ENCODE measurements at places on chromosomes 2 and 18.

DNA sequence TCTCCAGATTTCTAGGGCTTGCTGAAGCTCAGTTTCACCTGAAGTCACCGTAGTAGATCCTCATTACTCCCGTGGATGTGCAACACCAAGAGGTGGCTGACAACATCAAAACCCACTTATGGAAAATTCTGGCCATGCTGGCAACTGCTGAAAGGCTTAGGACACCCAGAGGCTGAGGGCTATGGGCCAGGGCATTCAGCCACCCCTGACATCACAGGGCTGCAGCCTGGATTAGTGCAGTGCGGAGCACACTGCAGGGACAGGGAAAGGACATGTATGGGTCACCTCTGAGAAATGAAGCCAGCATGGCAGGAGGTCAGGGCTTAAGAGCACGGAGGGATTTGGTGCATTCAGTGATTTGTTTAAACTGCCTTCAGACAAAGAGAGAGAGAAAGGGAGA, 300.6 kb downstream of the TDRD15 start:
- no peak for DNase-seq

- DNase-seq = no peak
Measured at GRCh38 chr2:207532676-207533075, 2.9 kb downstream of the CREB1 start.

DNA sequence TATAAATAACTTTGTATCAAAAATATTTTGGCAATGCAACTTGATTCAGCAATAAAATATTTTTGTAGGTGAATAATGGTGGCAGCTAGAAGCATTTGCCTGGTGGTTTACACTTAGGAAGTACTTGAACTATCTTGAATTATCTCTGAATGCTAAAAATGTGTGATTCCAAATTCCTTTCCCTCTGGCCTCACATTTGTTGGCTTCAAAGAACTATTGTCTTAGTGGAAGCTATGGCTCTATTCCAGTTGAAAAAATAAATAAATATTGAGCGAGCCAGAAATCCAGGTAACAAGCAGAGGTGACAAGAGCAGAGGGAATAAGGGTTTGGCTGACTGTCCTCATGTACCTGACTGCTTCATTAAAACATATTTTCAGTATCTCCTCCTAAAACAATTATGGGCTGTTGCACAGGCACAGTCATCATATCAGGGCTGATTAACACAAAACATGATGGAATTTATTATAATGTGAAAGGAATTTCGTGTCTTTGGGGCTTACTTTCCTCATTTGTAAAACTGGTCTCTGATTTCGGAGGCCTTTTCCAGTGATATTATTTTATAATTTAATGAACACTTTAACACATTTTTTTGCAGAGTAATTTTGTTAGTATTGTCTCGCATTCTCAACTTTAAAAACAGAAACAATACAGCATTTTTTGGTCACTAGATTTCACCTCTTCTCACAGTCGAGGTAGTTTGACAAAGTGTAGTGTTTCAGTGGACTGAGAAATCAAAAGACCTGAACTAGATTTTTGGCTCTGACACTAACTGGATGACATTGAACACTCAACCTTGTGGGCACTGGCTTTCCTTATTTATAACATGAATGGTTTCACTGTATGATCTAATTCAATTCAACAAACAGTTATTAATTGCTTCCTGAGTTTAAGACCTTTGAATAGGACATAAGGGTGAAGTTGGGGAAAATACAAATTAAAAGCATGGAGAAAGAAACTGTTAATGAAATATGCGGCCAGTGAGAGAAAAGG, 7.8 kb upstream of the CAVIN2 start:
- DNase-seq = no peak

- peak; percentile 61 for DNase-seq
Measured at GRCh38 chr2:85875350-85876050, 13.3 kb downstream of the ST3GAL5 start.

DNA sequence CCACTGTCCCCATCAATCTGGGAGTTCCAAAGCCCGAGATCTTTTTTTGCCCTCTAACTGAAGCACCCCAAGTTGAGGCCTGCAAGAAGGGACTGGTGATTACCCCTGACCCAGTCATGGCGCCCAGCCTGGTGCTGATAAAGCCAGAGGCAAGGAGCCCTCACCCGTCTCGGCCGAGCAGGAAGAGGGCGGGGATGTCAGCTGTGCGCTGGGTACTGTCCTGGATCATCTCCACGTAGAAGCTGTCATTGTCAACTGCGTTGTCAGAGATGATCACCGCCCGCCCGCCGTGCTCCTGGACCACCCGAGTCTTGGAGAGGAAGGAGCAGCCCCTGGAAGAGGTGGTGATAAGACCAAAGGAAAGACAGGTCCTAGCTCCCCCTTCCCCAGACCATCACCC, 4.4 kb downstream of the PRADC1 start:
- DNase-seq = no peak

DNA sequence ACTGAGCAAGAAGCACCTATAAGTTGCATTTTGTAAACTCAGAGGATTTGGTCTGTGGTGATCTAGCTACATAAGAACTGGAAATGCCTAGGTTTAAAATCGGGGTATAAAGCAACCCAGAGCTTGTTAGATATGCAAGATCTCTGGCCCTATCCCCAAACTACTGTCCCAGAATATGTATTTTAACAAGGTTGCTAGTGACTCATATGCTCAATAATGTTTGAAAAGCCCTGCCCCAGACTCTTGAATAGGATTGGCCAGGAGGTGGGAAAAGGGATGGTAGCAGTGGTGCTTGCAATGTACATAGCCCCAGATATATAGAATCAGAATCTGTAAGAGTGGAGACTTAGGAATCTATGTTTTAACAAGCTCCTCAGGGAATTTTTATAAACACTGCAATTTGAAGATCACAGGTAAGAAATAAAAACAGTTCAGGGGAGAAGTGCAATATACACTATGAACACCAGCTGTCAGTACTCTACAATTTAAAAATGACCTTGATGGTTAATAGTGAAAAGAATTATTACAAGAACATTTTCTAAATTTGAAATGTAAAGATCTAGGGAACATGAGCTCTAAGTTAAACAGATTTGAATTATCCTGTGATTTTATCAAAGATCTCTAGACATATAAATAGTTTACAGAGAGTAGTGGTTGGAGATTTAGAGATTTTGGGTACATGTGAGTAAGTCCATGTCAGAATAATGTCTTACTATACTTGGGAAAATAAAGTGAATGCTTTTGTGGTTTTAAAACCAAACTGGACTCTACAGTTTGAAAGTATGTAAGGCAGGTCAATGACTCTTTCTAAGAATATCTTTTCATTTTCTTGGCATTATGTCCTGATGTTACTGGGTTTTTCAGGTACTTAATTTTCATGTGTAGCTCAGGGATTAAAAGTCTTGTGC, 7.7 kb upstream of the MMADHC start:
- DNase-seq = no peak

GRCh38 chr18:49303379-49303778, 157.1 kb downstream of the DYM start:
- DNase-seq = no peak

- DNase-seq = peak; percentile 67
Measured at GRCh38 chr2:55718165-55719008, 24.7 kb upstream of the PNPT1 start.

DNA sequence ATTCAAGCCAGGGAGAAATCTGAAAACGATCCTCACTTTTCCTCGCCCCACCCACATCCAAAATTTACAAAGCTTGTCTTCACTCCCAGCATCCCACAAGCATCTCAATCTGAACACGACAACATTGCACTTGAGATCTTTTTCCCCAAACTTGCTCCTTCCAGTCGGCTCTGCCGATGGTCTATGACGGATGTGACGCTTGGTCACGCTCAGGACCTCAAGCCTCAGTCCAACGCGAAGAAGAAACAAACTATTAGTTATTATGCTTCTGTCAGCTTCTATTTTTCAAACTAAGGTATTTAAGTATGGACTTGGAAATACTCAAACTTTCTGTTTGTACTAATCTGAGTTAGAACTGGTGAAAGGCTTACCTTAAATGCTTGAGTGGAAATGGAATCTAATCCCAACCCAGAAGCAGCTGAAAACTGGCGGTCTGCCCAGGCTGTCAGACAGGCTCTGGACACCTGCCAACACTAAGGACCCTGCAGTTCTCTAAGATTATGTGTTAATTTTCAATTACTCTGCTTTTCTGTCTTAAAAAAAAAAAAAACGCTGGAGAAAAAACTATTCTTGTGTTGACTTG, 132.1 kb upstream of the DNMT3A start:
- DNase-seq = no peak

GRCh38 chr2:175180701-175181103, 808 bp downstream of the ATP5MC3 start:
- DNase-seq = peak; percentile 77

DNA sequence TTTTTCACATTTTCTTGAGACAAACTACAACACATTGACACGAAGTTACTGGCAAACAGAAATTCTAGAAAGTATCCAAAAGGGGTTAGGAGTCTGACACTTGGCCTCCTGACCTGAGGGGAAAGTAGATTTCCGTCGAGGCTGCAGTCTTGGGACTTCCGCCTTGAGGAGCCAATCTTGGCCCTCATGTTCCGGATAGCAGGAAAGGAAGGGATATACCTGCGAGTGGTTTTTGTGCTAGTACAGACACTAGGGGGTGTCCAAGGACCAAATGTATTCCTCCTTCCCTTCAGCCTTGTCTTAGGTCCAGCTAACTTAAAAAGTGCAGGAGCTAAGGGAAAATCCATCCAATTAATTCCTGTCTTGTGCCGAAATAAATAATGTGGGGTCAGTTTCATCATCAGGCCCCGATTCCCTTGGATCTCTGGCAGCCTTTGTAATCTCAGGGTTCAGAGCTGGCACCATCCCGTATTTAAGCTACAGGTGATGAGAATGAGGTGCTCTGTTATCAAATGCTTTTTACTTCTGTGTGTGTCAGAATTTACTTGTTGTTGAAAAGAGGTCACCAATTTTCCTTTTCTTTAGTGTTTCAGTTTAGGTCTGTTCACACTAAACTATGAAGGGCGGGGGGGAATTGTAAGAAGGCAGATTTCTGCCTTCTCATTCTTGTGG, 330.2 kb upstream of the FANCL start:
- DNase-seq = peak; percentile 69

GRCh38 chr2:240502059-240502429, 55.7 kb downstream of the ANKMY1 start:
- no peak for DNase-seq

GRCh38 chr18:46302528-46303485, 198.6 kb downstream of the HAUS1 start:
- DNase-seq = no peak

- no peak for DNase-seq
Measured at GRCh38 chr2:60771508-60771907, 15.4 kb downstream of the PAPOLG start.

- DNase-seq = no peak
Measured at GRCh38 chr2:37794717-37795116, 123.3 kb upstream of the CDC42EP3 start.

GRCh38 chr2:224027070-224027469, 12.0 kb downstream of the SERPINE2 start:
- DNase-seq = no peak

DNA sequence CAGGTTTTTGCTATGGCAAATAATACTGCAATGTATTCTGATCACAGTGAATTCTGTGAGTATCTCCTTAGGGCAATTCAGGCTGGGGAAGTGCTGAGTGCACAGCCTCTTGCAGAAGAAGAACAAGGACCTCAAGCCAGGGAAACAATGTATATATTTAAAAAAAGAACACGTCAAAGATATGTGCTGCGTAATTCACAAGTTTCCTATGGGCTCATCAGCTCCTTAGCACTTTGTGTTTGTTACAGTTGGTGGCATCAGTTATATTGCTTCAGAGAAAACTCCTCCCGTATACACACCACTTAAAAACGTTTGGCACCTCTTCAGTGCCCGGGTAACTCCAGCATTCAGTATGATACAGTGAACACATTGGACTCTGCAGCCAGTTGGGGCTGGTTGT, 16.5 kb upstream of the MARCO start:
- peak; percentile 54 for DNase-seq

GRCh38 chr2:107006836-107007235, 120.9 kb upstream of the ST6GAL2 start:
- DNase-seq = no peak

- peak; percentile 94 for DNase-seq
Measured at GRCh38 chr18:12308386-12309100, 502 bp downstream of the TUBB6 start.

DNA sequence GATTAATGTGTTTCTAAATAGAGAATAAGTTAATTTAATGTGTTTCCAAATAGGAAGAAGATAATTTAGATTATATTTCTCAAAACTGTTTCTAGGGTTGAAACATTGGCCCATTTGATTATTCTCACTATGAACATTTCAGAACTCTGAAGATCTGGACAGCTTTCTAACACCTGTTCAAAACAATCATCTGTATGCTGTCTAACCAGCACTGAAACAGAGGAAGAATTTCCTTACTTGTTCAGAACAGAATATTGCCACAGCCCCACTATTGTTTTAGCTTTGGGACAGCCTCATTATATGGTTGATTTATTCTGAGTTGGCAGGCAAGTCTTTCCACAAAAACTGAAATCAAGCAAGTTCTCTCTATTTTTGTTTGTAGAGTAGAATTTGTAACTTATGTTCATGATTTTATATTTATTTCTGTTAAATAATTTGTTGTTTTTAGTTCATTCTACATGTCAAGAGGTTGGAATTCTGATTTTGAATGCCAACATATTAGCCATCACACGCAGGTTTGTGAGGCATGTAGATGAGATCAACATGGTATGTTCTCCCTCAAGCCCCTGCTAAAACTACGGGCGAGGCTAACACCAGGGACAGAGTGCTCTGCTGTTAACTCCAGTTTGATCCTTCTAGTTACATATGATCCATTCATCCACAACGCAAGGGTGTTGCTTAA, 11.2 kb downstream of the IL18RAP start:
- no peak for DNase-seq

DNA sequence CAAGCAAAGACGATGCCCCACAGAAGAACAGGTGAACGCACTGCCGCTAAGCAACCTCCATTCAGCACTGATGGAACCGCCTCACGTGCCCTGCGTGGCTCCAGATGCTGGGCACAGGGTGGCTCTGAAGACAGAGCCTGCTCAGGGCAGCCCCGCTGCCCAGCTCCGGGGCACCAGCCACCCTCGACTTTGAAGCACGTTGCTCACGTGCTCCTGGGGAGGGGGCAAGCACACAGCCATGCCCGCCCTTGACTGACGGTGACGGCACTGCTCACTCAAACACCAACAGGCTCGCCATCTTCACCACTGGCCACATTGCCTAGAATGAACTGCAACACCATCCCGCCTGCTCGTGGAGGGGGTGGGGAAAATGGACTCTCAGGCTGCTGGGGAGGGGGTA, 251.3 kb downstream of the HDAC4 start:
- DNase-seq = no peak

DNA sequence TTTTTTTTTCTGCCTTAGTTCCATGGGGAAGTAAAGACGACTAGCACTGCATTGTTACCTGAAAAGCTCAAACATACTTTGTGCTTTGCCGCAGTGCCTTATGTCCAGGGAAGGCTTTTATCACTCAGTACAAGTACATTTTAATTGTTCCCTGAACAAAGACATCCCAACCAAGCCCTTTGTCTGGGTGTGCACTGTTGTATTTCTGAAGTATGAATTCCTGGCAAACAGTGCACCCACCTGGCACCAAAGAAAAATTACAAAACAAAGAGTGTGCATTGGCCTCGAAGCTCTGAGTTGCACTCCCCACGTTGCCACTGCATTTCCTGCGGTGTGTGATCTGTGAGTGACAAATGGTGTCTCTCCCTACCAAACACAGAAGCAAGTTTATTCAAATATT, 858.5 kb upstream of the PIK3C3 start:
- DNase-seq = no peak
